ENCODE measurements at places on chromosomes 6 and 20.

GRCh38 chr6:107488875-107489635 lies 862 bp upstream of the SOBP start:
- no peak for DNase-seq

- DNase-seq = peak; percentile 10
Observed at GRCh38 chr20:54479138-54479906, 3.9 kb downstream of the DOK5 start.

GRCh38 chr6:5997420-5997987 lies 9.2 kb downstream of the NRN1 start:
- no peak for DNase-seq

GRCh38 chr6:1290805-1291204 lies 21.1 kb upstream of the FOXQ1 start:
- no peak for DNase-seq

DNA sequence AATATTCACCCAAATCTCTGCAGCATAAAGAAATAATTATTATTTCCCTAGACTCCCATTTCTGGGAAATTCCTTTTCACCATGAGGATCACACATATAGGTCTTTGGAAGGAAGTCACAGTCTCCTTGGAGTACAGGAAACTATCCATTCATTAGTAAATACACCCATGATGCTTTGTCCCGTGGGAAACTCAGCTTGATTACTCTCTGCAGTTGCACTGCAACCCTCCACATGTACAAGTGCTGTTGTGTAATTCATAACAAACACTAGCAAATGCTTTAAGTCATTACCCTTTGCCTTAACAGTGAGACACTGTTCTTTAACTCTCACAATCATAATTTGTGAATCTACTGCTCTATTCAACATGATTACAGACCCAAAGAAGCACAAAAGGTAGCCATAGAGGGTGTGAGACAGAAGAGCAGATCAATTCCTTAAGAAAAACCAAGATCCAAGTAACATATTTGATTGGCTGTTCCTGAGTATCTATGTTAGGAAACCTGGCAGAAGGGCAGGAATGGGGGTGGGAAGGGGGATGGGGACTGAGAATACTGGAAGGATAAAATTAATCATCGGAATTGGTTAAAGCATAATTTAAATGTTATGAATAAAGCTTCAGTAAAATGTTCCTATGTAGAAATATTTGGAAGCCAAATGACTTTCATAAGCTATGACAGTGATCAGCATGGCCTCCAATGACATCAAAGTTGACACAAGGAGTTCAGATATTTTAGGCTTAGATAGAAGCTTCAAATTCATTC lies 268.0 kb downstream of the HACE1 start:
- DNase-seq = no peak

DNA sequence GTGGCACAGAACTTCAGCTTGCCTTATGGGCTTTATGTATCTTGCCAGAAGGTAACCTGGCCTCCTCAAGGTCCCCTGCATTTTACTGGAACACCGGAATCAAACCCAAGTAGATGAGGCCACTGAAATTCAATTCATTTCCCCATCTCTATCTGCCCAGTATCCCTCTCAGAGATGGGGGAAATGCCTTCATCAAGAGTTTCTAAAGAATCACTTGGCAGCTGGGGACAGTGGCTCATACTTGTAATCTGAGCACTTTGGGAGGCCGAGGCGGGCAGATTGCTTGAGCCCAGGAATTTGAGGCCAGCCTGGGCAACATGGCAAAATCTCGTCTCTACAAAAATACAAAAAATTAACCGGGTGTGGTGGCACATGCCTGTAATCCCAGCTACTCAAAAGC lies 12.9 kb downstream of the MDGA1 start:
- DNase-seq = no peak

- no peak for DNase-seq
Observed at GRCh38 chr6:5759571-5759970, 247.2 kb downstream of the NRN1 start.

DNA sequence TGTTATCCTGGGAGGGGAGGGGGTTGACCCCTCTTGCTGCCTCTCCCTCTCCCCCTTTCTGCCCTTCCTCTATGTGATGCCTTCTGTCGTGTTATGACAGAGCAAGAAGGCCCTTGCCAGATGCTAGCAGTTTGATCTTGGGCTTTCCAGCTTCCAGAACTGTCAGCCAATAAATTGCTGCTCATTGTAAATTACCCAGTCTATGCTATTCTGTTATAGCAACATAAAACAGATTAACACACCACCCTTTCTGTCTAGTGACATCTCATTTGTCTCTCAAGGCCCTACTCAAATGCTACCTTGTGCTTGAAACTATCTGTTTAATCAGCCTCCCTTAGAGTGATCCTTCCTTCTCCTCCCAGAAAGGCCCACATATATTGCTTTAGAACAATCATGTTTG lies 16.4 kb upstream of the MAP3K4 start:
- no peak for DNase-seq

- DNase-seq = no peak
Observed at GRCh38 chr20:50565871-50566270, 55.7 kb downstream of the PTPN1 start.

DNA sequence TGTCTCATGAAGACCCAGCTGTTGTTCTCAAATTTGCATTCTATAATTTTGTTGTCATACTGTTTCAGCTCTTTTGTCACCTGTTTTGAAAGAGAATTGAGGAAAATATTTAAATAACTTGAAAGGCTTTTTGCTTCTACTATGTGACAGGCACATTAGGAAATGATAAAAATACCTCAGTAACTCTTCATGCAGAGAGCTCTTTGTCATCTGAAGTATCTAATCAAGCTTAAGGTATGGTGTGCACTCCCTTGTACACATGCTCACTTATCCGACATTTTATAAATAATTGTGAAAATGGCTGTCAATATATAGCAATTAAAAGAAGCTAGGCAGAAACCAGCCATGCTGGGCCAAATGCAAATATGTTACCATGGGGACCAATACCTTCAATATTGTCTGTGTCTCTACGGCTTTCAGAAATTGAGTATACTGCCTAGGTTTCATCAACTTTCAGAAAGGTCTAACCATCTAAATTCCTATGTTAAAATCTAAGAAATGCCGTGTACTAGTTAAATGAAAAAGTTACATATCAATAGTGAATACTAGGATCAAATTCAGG lies 349.0 kb downstream of the RNGTT start:
- no peak for DNase-seq

DNA sequence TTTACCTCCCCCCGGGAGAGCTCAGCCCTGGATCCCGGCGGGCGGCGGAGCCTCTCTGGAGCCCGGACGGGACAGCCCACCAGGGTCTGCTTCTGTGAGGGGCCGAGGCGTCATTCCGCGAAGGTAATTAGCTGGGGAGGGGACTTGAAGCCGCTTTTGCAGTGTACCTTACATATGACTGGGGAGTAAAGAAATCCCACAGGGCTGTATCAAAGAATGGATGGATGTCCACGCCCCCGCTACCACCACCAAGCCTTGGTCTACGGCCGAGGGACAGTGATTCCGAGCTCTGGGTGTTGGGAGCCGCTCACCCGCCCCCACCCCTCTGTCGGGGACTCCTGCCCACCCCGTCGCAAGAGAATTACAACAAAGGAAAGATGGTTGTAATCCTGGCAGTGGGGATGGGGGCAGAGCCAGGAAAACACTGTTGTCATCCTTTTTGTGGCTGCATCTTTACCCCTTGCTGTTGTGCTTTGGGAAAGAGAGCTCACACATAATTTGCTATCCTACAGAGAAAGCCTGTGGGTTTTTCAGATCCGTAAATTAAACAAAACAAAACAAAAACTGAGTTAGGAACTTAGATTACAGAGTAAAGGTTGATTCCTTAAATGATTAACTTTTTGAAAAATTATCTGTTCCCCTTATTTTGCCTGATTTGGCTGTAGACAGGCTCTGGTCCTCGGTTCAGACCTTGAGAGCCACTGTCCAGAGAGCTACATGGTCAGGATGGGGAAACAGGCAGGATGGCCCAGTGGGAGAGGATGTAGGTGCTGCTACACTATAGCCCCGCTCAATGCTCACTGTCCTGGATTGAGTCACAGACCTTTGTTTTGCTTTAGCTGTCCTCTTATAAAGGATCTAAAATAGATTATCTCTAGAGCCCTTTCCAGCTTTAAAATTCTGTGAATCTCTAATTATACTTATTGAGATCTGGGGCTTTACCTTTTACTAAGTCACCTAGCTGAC lies 997 bp upstream of the FBXO30 start:
- DNase-seq = no peak

DNA sequence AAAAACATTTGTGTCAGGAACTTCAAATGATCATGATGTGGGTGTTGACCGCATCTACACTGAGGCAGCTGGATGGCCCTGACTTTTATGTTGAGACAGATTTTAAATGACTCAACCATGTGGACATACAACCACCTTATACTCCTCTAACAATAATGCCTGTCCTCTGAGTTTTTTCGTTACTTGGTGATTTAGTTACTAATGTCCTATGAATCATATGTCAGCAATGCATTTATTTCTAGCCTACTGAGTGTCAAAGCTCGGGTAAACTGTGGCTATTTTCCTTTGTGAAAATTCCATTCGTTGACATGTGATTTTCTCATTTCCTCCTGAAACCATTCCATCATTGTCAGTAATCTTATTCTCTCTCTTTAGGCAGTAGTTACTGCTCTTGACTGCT lies 38.9 kb upstream of the NKX2-4 start:
- DNase-seq = no peak

- no peak for DNase-seq
Observed at GRCh38 chr6:149080511-149080910, 237.0 kb upstream of the TAB2 start.

DNA sequence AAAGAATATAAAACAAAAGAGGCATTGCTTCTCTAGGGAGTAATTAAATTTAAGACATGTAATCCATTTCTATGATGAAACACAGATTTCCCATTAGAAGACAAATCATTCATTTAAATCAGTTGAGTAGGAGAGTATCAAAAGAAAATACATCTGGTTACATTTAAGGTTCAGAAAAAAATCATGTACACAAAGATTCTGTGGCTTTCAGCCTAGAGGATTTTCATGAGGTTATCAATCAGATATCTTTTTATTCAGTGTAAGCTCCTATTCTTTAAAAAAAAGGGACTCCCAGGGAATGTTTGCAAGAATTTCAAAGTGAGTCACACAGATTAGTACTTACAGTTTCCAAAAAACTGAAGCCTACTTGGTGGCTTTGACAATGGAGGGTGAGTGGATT lies 24.9 kb downstream of the COL21A1 start:
- no peak for DNase-seq

- DNase-seq = no peak
Observed at GRCh38 chr6:20722455-20722854, 188.2 kb downstream of the CDKAL1 start.

GRCh38 chr6:126055449-126055848 lies 69.1 kb downstream of the TRMT11 start:
- DNase-seq = no peak

DNA sequence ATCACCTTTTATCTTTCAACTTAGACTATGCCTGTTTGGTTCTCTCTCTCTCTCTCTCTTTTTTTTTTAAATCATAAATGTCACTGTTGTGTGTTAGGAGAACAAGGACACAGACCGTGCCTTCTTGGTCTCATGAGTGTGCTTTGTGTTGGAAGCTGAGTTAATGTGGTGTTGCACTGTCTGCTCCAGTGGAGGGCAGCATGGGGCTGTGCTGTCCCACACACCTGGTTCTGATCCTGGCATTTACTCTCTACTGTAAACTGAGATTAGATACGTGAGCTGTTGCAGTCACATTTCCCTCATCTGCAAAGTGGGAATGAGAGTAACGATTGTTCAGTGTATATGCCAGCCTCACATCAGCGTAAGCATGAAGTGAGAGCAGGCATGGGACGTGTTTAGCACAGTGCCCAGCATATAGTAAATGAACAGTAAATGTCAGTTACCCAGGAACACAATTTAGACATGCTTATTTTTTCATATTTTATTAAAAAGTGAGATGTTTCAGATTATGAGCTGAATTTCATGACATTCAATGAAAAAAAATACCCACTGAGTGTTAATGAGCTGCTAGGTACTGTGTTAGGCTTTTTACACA lies 161.1 kb downstream of the FARS2 start:
- no peak for DNase-seq

DNA sequence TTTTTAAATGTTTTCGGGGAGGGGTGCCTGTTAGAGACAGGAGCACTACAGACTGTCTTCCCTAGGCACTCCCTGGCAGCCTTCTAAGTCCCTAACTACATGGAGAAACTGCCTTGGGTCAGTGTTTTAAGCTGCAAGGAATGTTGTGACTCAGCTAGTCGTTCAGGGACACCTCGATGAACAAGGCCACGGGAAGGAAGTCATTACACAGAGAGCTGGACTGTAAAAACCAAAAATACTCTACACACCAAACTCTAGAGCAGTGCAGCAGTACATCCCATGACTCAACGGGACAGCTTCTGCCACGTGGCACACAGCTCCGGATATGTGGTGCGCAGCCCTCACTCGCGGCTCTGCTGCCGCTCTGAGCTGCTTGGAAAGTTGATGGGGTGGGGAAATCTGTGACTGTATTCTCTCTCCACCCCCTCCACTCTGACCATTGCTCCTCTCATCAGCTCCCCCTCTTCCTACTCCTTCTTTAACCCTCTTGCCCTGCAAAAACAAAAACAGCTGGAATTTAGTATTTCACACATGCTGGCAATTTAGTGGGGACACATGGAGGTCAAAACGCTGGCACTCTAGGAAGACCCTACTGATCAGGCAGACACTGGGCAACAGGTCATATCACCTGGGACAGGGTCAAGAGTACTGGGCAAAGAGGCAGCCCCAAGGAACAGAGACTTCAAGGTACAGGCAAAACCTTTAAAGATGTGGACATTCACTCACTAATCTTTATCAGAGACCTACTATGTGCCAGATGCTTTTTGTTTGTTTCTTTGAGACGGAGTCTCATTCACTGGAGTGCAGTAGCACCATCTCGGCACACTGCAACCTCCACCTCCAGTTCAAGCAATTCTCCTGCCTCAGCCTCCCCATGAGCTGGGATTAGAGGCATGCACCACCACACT lies 10.9 kb upstream of the LPIN3 start:
- DNase-seq = peak; percentile 71

- no peak for DNase-seq
Observed at GRCh38 chr6:63640062-63640461, 4.5 kb downstream of the PHF3 start.

- no peak for DNase-seq
Observed at GRCh38 chr6:136502786-136503185, 47.4 kb downstream of the MAP7 start.

GRCh38 chr6:20630617-20631548 lies 96.6 kb downstream of the CDKAL1 start:
- DNase-seq = peak; percentile 22

- DNase-seq = peak; percentile 38
Observed at GRCh38 chr6:150887978-150888563, 22.6 kb downstream of the MTHFD1L start.

GRCh38 chr6:28425944-28426541 lies 17.2 kb downstream of the ZSCAN23 start:
- peak; percentile 62 for DNase-seq
